ENCODE measurements at places on chromosomes 11 and 22.

- no peak for DNase-seq
Observed at GRCh38 chr11:127524618-127525017, 524.0 kb upstream of the KIRREL3 start.

GRCh38 chr11:36360318-36360717, 64.2 kb downstream of the PRR5L start:
- DNase-seq, result no peak

DNA sequence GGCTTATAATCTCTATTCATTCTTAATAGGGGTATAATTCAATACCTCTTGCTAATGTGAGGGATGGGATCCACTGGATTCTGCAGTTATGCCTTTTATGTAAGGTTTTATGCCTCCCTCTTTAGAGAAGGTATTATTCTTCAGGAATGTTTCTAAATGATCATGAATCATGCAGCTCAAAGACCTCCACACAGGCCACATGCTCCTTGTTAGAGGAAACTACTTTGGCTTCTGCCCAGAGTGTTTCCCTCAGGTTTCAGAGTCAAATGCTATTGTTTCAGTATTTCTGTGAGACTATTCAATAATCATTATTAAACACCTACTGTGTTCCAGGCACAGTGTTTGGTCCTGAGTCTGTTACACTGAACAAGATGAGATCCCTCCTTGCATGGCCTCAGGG, 115.9 kb downstream of the RAB38 start:
- DNase-seq, result no peak

DNA sequence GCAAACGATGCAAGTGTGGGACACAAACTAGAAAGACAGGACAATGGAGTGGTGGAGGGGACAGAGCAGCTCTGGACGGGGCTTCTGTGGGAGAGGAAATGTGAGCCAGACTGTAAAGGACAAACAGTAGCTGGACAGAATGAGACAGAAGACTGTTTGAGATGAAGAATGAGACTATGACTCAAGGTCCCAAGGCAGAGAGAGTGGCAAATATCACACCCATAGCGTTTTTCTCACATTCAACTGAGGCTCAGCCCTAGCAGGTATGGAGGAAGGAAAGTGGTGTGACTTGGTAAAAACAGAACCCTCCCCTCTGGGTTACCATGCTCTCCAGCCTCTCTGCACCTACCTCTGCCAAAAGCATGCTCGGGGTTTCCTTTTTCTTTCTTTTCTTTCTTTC, 96.5 kb downstream of the RPL27A start:
- DNase-seq, result no peak

- DNase-seq, result no peak
Observed at GRCh38 chr11:5736396-5736795, at the start of gene OR56B1. Gene OR56B1 (plus strand): TSS chr11:5736448. CDS start chr11:5736517, 69 bp downstream.

GRCh38 chr11:61061081-61061826, 41.0 kb upstream of the CD5 start:
- no peak for DNase-seq

DNA sequence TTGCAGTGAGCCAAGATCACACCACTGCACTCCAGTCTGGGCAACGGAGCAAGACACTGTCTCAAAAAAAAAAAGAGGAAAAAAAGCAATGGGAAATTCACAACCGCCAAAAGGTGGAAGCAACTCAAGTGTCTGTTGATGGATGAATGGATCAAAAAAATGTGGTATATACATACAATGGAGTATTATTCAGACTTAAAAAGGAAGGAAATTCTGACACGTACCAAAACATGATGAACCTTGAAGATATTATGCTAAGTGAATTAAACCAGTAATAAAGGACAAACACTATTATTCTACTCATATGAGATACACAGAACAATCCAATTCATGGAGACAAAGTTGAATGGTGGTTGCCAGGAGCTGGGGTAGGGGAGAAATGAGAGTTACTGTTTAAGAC, 40.9 kb downstream of the FAM168A start:
- DNase-seq, result no peak

- no peak for DNase-seq
Observed at GRCh38 chr22:38846412-38846811, 2.6 kb upstream of the NPTXR start.

GRCh38 chr11:82308979-82309378, 424.7 kb downstream of the FAM181B start:
- no peak for DNase-seq

- no peak for DNase-seq
Observed at GRCh38 chr22:27461470-27461869, 340.1 kb downstream of the MN1 start.

Data from glomerular endothelial cell (primary cell).